ENCODE measurements at places on chromosomes 16 and 17.

DNA sequence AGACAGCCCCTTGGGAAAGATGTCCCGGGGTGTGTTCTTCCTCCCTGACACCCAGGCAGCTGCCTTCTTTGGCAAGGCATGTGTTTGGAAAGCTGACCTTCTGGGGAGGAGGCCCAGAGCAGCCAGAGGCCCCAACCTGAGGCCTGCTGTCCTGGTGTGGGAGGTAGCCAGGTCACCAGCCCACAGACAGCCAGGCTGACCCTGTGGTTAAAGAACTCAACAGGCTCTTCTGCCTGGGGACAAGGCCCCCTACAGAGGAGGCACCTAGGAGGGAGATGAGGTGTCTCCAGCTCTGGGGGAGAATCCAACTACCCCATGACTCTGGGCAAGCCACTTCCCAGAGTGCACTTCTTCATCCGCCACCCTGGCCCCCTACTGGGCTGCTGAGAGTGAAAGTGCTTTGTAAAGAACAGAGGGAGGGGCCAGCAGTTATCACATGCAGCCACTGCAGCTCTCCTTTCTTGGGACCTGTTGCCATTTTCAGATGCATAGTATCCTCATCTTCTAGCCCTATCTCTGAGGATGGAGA is 13.1 kb upstream of the SREBF1 start:
- no peak for DNase-seq

- DNase-seq = no peak
These were observed 14.8 kb downstream of the CD7 start for GRCh38 chr17:82302568-82302963.

GRCh38 chr16:88524274-88524972 is 45.8 kb upstream of the ZC3H18 start:
- no peak for DNase-seq

DNA sequence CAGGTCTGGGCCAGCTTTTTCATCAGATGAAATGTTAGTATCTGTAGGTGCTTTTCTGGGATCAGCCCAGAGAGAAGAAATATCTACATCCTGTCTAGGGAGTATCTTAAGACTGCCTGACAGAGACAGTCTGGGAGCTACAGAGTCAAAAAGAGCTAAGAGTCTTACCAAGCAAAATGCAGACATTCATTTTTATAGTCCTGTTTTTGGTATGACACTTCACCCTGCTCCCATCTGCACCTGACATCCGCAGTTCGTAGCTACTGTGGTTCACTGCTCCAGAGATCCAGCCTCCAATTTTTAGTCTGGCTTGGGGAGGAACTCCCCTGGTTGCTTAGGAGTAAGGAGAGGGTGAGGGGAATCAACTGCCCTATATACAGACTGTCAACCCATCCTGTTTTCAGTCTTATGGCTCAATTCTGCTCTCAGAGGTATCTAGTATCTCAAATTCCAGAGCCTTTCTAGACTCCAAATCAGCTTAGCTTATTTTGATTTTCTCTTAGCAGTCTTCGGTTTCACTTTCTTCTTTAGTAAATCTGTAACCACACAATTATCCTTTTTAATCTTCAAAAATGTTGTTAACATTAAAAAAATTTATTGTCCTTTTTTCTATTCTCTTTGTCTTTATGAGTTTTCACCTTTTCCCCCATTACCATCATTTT is 97.8 kb downstream of the TMEM100 start:
- no peak for DNase-seq

DNA sequence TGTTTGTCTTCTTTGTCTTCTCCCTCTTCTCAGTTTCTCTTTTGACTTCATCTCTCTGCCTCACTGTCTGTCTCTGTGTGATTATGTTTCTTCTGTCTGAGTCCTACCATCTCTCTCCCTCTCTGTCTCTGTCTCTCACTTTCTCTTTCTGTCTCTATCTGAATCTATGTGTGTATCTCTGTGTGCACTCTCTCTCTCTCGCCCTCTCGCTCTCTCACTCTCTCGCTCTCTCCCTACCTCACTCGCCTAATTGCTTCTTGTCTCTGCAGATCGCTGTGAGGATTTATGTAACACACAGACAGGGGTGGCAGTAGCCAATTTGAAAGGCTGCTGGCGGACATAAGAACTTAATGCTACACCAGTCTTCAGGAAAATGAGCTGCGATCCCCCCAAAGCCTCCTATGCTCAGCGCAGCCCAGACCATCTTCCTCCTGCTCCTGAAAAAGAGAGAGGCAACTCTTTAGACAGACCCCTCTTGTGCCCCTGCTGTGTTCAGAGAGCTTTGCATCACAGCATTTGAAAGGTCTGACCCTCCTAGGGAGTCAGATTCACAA is 140.9 kb downstream of the CCT6B start:
- no peak for DNase-seq

DNA sequence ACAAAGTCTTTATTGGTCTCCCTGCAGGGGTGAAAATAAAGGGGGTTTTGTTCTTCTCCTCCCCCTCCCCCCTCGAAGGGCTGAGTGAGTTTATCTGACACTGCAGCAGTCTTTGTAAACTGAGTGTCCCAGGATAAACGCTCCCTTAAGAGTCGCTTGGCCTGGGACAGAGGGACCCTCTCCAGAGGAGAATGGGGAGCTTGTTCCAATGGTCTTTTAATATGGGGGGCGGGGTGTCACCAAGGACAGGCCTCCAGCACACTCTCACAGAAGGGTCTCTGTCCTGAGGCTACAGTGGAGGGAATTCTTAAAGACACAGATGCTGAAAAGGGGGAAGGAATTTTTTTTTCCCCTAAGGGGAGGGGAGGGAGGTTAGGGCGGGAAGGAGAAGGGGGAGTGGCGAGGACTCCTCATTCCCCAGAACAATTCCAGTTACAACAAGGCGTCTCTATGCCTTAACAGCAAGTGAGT is 455.5 kb downstream of the SOX9 start:
- DNase-seq = no peak

DNA sequence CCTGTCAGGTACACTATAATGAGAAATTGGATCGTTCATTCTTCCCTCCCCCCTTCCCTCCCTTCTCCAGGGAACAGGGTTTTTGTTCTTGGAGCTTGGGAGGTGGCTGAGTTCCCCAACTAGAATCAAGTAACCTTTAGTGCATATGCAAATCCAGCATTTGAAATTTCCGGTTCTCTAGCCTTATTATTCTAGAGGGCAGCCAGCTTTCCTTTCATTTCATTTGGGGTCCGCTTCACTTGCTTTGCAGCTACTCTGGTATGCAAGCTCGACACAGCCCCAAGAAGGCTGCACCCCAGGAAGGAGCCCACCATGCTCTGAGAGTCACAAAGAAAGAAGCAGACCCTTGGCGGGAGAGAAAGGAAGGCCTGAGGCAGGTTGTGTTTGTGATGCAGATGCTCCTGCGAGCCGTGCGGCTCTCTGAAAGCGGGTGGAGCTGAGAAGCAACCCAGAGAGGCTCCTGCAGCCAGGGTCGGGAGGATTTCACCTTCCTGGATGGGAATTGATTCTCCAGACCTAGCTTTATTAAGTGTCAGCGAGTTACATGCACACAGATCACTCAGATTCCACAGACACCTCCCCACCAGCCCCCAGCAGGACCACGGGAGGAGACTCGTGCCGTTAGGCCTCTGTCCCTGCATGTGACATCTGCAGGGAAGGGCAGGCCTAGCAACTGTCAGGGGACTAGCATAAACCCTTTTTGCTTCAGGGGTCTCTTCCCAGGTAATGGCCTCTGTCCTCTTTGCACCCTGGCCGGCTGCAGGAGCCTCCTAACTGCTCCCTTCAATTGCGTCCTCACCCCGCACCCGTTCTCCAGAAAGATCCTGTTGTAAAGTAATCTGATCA is 34.5 kb downstream of the PMM2 start:
- DNase-seq = no peak

GRCh38 chr17:43673516-43674323 is 12.0 kb upstream of the MEOX1 start:
- DNase-seq = peak; percentile 84

DNA sequence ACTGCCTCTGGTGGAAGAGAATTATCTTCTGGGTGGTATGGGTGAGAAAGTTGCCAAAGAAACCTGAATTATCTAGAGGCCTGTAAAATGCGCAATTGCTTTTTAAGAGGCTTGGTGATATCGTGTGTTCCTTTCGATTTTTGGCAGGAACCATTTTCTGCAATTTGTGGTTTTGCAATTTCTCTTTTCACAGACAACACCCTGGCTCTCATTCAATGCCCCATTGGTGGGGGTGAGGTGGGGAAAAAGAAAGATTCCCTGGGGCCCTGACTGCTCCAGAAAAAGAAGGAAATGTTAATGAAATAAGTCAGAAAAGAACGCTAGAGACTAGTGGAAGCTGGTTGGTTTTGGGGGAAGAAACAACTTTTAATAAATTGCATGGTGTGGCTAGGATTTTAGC is 77.4 kb downstream of the ANKFN1 start:
- no peak for DNase-seq

DNA sequence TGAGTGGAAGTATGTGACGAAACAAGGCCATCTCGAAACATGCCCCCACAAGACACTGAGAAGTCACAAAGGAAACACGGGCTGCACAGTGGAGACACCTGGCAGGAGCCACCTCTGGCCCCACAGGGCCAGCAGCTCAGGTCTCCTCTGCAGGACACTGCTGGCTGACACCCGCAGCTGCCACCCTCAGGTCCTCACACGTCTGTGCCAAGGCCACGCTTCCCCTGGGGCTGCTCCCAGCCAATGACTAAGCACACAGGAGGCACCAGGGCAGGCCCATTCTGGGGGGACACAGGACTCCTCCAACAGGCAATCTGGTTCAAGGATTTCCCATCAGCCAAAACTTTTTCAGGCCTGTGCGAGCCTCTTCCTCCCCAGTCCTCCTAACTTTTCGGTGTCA is 36.4 kb downstream of the MBTPS1 start:
- DNase-seq = no peak

- DNase-seq = no peak
These were observed 52.7 kb upstream of the CIBAR2 start for GRCh38 chr16:85164838-85165516.

DNA sequence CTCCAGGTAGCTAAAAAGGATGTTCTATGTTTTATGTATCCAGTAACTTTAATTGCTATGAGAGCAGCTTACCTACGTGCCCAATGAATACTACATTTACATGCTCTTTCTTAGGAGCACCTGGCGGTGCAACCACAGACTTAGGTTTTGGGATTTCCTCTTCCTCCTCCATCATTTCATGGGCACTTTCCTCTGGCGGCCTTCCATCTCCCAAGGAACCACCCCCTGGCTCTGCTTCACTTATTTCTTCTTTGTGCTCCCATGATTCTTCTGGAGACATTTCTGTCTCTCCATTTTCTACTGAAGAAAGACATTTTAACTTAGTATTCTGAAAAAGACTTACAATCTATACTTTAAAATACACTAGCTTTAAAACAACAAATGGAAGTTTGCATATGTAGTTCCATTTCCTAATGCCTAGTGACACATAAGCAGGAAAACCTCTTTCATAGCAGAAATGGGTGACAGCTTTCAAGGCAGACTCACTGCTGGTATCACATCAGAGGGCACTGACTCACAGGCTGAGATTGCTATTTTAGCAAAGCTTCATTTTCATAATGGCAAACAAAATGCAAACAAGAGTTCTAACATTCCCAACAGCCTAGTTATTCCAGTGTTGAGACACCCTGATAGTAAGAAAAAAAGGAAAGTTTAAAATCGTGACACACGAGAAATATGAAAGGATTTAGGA is 19.1 kb downstream of the GSPT1 start:
- no peak for DNase-seq

- no peak for DNase-seq
These were observed 31.1 kb downstream of the SNN start for GRCh38 chr16:11699234-11699894.

GRCh38 chr17:66441101-66441661 is 138.8 kb downstream of the PRKCA start:
- no peak for DNase-seq

Data from omental fat pad (tissue), 4 donors.